Activated T-cell treated with anti-CD3 and anti-CD28 coated beads for 4 hours (primary cell): ENCODE measurements at places on chromosomes 3 and 15.

DNA sequence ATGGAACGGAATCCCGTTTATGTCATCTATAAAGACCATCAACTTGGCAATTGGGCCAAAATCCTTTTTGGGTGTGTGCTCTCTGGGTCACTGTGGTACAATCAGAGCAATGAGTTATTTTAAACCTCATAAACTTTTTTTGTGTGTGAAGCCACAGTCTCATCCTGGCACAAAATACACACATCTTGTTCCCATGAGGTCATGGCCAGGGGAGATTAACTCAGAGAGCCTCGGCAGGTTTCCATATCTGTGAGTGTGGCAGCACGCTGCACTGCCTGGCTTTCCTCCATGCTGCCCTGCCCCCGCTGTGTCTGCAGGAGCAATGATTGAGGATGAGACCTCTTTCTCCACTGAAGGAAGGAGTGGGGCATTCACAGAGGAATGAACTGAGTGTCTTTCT lies 54.0 kb upstream of the DLG1 start:
- no peak for DNase-seq

DNA sequence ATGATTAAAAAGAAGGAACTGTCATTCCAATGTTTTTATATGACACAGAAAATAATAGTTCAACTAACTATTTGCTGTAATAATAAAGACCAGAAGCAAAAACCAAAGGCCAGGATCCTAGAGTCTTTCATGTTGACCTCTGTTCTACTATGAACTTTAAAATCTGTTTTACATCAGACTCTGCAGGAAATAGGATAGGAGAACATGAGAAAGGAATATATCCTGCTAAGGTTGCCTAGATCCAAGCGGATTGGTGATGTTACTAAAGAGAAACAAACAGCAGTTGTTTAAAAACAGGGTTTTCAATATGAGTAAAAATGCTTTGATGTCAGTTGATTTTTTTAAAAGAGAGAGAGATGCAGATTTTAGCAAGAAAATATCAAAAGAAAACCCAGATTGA lies 549.6 kb downstream of the ZIC1 start:
- no peak for DNase-seq

DNA sequence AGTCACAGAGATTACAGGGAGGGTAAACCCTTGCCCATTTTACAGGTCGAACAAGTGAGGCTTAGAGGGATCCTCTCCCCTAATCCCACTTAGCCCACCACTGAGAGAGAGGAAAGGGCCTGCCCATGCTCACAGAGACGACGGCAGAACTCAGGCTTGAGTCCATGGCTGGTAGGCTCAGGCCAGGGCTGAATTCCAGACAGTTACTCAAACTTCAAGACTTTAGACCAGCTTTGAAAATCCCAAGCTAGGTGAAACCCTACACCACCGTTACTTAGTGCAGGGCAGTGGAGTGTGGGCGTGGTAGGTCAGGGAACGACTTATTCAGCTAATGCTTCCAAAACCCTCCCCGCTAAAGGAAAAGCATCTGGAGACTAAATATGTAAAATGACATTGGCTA lies 16.4 kb downstream of the GRIP2 start:
- DNase-seq: no peak

GRCh38 chr3:48429317-48429959 lies 448 bp downstream of the PLXNB1 start:
- DNase-seq: peak; percentile 55

DNA sequence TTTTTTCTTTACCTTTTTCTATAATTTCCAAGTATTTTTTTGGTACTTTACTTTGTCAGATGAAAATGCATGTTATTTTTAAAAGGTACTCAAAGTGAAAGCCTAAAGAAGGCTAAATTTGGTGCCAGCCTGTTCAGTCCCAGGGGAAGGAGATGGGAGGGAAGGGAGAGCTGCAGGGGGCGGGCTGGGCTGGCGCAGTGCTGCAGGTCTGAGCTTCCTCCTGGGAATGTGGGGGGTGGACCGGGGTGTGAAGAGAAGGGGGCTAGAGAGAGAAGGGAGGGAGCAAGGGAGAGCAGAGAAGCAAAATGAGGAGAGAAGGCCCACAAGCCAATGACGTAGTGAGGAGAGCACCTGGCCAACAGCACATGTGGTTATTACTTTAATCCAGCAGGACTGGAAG lies 71.0 kb upstream of the SCN5A start:
- no peak for DNase-seq

DNA sequence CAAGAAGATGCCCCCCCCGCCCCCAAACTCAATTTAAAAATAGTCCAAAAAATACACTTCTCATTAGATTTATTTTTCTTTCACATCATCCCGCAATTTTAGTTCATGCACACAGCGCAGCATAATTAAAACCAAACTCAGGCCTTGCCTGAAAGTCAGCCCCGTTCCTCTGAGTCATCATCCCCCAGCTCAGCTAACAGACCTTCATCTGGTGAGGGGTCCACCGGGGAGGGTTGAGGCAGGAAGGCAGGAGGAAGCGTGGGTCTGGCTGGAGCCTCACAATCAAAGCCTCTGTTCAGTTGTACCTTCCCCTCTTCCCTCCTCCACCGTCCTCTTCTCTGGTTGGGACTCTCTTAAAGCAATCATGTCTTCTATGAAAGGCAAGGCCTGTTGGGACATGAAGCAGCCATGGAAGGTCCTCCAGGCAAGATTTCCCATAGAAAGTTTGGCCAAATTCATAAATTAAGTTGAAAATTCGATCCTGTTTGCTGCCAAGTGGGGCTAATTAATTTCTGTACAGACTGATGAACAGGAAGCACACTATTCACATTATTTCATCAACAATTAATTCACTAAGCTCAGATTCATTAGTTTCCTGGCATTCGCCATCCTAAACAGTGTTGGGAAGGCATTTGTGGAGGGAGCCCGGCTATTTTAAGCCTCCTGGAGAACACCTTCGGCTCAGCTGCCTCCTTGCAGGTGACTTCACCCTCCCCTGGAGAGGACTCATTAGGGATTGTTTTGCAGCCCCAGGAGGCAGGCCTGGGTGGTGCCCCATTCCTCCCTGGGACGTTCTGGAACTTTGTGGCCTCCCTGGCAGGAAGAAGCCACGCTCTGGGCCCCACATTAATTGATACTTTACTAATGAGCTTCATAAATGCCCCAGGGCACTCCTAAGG lies 72.3 kb upstream of the BNC1 start:
- DNase-seq: no peak

GRCh38 chr3:174058804-174059203 lies 661.3 kb downstream of the NLGN1 start:
- DNase-seq: no peak

DNA sequence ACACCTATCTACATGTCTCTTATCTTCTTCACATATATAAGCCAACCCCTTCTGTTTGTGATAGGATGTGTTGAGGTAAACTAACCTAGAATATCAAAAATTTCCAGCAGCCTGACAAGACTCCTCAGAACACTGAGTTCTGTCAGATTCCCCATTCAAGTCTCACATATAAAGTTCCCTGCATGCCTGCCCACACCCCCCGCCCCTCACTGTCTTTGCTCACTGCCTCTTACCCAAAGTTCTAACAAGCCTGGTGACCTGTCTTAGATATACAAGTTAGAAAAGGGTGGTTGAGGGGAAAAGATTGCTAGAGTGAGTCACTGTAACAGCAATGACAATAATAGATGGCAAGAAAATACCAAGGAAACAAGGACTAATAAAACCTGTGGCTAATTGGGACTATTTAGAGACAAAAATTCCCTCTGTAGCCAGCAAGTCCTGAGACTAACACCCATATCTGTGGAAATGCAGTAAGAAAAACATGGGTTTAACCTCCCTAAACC lies 40.1 kb downstream of the FBXO22 start:
- DNase-seq: no peak

DNA sequence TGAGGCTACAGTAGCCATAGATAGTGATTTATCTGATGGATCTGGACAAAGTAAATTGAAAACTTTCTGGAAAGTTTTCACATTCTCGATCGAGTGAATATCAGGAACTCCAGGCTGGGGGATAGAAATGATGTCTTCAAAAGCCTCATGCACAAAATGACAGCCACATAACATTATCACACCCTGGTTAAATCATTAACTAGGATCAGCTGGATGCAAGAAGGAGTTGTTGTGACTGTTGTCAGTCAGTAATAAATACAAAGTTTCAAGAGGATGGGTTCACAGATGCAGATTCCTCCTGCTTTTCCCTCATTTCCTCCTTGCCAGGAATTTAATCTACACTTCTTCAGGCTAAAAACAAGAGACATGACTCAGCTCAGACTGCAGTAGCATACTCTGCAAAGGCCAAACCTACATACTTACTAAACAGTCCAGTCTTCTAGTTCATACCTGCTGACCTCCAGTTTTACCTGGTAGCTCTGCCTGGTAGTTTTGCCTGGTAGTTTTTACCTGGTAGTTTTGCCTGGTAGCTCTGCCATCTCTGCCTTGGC lies 40.9 kb downstream of the C2CD4A start:
- no peak for DNase-seq

DNA sequence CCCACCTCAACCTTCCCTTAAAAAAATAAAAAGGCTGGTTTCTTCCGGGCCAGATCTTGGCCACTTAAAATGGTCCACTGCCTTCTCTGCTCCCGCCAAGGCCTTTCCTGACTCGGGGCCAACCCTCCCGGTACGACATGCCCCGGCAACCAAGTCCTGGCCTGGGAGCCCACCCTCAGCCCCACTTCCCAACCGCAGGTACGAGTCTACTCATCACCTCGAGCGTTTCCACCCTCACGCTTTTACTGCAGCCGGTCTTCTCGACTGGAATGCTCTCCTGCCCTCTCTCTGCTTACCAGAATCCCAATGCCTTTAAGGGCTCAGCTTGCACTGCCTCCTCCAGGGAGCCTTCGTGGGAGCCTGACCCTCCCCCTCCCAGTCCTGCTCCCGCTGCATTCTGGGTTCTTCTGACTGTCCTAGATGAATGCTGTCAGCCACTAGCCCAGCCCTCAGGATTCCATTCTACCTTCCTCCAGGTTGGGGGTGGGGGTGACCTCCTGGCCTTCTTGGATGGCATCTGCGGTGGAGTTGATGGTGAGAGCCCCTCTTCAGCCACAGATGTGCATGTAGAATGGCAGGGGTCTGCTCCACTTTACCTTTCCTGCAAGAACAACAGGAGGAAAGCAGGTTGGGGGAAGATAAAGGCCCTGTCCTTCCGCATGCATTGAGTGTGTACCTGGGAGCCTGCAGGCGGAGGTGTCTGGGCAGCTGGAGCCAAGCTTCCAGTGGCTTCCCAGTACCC lies 1.1 kb upstream of the CSRNP1 start:
- no peak for DNase-seq

- no peak for DNase-seq
Observed at GRCh38 chr3:56825567-56826438, 24.1 kb upstream of the ARHGEF3 start.

- DNase-seq: no peak
Observed at GRCh38 chr3:31345581-31345980, 187.1 kb upstream of the STT3B start.

DNA sequence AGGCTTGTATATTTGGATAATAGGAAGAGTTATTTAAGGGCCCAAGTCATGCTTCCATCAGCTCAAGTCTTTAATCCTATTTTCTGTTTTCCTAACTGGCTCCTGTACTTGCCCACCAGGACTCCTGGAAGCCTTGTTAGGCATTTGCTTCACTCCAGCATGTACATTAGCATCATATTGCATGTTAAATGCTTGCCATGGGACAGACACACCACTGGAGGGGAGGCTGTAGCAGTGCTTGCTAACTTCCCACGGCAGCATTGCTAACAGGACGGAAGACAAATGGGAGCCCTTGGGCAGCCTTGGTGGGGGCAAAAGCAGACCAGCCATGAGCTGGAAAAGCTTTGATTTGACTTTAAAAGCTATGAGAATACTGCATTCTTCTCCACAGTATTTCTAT lies 6.1 kb downstream of the TMOD2 start:
- DNase-seq: no peak

- DNase-seq: no peak
Observed at GRCh38 chr3:71786551-71786950, 1.6 kb upstream of the PROK2 start.

DNA sequence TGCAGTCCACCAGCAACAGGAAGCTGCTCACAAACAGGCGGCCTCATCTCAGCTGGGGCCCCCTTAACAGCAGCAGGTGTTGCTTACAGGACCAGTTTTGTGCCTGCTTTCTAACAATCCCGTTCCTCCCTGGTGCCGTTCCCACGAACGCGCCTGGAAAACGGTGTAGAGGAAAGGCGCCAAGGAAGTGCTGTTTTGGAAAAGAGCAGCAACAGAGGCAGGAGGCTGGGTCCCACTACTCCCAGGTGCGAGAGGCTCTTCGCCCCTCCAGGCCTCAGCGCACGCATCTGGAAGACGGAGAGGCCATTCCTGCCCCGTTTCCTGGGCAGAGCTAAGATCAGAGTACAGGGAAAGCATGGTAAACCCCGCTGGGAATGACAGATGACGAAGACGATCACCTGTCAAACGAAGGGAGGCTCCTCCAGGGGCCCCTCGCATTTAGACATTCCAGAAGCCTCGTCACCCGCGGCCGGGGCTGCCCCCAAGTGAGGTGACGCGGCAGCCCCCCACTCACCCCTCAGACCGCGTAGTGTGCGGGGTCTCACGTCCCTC lies 603 bp downstream of the SCAPER start:
- peak; percentile 3 for DNase-seq

DNA sequence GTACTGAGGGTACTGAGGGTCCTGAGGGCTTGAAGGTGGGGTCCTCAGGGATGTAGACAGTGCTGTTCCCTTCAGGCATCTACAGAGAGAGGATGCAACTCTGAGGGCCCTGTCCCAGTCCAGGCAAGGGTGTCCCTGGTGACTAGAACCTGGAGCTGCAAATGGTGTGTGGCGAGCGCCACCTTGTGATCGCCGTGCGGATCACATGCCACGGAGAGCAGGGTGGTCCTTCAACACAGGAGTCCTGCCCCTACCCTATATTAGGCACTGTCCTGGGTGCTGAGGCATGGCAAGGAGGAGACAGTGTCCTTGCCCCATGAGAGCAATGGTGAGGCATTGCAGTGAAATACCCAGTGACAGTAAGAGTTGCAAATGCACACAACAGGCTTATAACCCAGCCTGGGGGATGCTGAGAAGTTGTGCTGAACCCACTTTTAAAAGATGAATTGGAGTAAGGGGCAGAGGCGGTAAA lies 23.6 kb downstream of the RHCG start:
- peak; percentile 5 for DNase-seq

DNA sequence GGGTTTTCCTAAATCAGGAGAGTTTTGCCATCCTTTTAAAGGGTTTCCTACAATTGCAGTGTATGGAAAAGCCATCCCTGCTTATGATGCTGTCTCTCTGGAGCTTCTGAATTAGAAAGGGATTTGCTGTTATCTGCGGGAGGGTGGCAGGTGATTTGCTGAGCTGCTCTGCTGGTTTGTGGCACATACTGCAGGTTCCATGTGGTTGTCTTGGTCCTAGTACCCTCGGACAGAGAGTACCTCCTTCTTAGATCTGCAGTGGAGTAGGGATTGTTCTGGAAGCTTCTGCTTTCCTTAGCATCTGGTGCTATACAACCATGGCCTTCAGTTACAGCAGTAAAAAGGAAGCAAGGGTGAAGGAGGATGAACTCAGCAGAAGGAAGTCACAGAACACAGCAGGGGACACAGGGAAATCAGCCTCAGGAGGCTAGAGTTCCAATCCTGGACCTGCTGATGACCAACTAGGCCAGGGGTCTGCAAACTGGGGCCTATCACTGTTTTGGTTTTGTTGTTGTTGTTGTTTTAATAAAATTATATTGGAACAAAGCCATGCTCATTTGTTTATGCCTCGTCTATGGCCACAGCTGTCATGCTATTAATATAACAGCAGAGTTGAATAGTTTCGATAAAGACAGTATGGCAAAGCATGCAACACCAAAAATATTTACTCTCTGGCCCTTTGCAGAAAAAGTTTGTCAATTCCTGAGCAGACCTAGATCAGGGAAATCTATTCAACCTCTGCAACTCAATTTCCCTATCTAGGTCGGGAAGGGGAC lies 39.5 kb downstream of the STARD5 start:
- DNase-seq: no peak
